ENCODE measurements at places on chromosomes 3 and 15. TPM values are rescaled to one million over a fixed set of nuclear protein-coding genes. Genes with fewer than 3 reads are reported as not detected.

- no peak for DNase-seq
- H3K36me3 ChIP-seq = no peaks in the 10 kb centered on the region
- H3K27ac ChIP-seq = no peak overlapping the region
- H3K4me1 ChIP-seq = no peaks in the 10 kb centered on the region
These were observed 47.9 kb downstream of the NAALADL2 start for GRCh38 chr3:174907027-174907426.

DNA sequence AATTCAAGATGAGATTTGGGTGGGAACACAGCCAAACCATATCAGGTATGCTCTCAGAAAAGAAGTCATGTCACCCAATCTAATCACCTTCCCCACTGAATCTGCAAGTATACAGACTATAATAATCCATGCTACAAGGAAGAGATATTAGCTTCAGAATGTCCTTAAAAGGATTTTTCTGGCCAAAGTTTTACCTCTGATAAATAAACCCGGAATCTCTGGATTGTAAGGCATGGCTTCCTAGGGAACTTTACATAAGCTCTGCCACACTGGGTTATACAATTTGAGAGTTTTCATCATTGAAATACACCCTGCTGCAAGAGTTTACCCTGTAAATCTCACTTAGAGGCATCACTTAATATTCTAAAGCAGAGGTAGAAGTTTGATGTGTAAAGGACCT lies 330.5 kb upstream of the KCNMB2 start:
- H3K27me3 ChIP-seq = no peaks in the 10 kb centered on the region
- no peak overlapping the region for H3K4me3 ChIP-seq
- DNase-seq = no peak
- no peak overlapping the region for H3K27ac ChIP-seq
- no peaks in the 10 kb centered on the region for H3K36me3 ChIP-seq
- H3K4me1 ChIP-seq = no peaks in the 10 kb centered on the region

Gene DUOXA2
- not detected for total RNA-seq

Gene SERPINI1
- 2.9 TPM for total RNA-seq

Gene RNF13
- total RNA-seq = 54.8 TPM

All from T-cell (primary cell).